CD4-positive, alpha-beta T cell treated with Interleukin-6 at 100 ng/mL for 8 hours (primary cell): ENCODE measurements at places on chromosomes 3 and 15.

- DNase-seq: no peak
These were observed 12.7 kb downstream of the IGDCC4 start for GRCh38 chr15:65410036-65410435.

- DNase-seq: no peak
These were observed 290.6 kb downstream of the SATB1 start for GRCh38 chr3:18134386-18135059.

GRCh38 chr3:141367038-141367730, 1.1 kb upstream of the ZBTB38 start:
- no peak for DNase-seq

- DNase-seq: no peak
These were observed 193.4 kb upstream of the RASGRP1 start for GRCh38 chr15:38758043-38758442.

GRCh38 chr3:32498252-32498651, 4.4 kb downstream of the CMTM6 start:
- DNase-seq: no peak

DNA sequence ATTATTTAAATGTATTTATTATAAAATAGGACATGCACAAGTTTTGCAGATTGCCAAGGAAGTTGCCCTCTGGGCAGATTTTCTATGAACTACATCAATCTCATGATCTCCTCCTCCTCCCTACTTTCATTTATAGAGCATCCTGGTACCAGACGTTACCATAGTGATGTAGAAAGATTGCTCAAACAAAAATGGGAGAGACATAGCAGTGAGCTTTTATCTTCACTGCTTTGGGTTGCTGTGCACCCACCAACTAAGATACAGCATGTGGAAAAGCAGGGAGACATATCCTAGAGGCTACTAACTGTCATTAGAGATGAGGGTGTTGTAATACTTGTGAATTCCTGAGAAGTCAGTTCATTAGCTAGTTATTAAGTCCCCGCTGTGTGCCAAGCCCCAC, 137.5 kb upstream of the BFSP2 start:
- no peak for DNase-seq

DNA sequence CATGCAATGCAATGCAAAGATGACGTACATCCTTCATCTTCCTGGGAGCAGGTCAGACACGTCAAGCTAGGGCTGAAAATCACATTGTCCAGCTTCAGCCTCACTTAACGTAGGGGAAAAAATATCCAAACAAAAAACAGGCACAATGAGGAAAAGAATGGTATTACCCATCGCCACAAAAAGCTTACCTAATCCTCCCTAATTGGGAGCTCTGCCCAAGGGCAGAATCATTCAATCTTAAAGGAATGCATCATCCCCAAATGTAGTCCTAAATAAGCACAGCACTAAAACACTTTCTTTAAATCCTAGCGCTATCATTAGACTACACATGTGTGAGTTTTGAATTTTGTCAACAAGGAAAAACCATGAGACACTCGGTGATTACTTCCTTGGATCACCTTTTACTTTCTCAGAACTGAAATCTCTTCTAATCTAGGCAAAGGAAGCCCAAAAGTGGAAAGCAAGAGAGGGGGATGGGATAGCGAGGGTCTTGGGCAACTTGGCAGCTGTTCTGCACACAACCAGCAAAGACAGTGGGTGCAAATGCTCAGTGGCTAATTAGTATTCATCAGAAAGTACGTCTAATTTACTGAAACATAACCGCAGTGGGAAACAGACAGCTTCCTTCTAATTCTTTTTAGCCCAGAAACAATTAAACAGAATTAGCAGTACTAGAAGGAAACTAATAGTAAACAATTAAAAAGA, 87.4 kb downstream of the ADAMTS9 start:
- no peak for DNase-seq

GRCh38 chr3:196645096-196645495, 5.6 kb downstream of the NRROS start:
- DNase-seq: peak; percentile 18

DNA sequence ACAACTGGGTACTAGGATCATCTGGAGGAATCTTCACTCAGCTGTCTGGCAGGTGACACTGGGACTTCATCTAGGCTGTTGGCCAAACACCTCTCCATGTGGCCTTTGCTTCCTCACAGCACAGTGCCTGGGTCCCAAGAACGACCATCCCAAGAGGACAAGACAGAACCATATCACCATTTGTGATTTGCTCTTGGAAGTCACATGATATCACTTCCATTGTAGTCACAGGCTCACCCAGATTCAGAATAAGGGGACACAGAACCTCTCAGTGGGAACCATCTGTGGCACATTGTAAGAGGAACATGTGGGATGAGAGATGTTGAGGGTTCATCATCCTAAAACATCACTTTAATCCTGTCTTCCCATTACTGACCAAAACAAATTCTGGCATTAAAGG, 1.9 kb upstream of the PSMA4 start:
- no peak for DNase-seq
